ENCODE measurements at places on chromosomes 6 and 20.

GRCh38 chr6:134979142-134979541 is 29.2 kb upstream of the ALDH8A1 start:
- no peak for DNase-seq

- DNase-seq: no peak
Observed at GRCh38 chr6:30493643-30494250, 4.4 kb downstream of the HLA-E start.

GRCh38 chr20:44170816-44171410 is 16.1 kb downstream of the JPH2 start:
- DNase-seq: no peak

DNA sequence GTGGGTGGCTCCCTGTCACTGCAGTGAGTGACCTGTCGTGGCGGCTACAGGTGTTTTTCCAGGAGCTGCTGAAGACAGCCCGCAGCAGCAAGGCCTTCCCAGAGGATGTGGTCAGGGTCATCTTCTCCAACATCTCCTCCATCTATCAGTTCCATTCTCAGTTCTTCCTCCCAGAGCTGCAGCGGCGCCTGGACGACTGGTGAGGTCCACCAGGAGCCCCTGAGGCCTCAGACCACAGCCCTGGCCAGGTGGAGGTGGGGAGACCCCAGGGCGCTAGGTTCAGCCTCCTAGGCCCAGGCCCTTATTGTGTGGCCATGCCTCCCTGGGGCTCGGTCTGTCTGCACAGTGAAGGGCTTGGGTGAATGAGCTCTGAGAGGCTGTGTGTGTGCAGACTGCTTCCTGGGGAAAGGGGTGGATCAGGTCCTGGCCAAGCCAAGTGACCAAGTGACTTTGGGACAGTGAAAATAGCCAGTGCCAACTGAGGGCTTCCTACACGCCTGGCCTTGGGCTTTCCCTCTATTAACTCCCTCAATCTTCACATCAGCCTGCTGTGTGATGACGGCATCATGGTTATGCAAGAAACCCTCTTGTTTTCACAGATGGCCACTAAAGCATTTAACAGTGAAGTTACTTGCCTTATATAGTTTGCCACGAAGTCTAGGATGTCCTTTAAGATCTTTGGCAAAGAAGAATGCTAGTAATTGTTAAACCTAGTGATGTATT is 6.4 kb downstream of the FGD2 start:
- no peak for DNase-seq

GRCh38 chr20:52993076-52993475 is 20.9 kb downstream of the TSHZ2 start:
- DNase-seq: no peak

GRCh38 chr20:37267667-37268313 is 6.2 kb upstream of the GHRH start:
- DNase-seq: no peak

DNA sequence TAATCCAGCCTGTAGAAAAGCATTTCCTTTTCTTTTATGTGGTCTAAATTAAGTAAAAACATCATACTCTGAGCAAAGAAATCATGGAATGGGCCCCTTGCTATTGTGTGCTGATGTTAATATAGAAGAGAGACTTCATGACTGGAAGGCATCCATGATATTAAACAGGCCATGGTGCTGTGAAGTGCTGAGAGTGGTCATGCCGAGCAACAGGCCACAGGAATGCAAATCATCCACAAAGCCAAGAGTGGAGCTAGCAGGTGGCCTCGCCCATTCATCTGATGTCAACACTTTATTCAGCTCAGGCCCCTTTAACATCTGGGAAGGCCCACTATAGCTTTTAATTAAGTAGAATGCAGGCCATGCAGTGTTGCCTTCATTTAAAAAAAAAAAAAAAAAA is 115.2 kb upstream of the HMGCLL1 start:
- no peak for DNase-seq

DNA sequence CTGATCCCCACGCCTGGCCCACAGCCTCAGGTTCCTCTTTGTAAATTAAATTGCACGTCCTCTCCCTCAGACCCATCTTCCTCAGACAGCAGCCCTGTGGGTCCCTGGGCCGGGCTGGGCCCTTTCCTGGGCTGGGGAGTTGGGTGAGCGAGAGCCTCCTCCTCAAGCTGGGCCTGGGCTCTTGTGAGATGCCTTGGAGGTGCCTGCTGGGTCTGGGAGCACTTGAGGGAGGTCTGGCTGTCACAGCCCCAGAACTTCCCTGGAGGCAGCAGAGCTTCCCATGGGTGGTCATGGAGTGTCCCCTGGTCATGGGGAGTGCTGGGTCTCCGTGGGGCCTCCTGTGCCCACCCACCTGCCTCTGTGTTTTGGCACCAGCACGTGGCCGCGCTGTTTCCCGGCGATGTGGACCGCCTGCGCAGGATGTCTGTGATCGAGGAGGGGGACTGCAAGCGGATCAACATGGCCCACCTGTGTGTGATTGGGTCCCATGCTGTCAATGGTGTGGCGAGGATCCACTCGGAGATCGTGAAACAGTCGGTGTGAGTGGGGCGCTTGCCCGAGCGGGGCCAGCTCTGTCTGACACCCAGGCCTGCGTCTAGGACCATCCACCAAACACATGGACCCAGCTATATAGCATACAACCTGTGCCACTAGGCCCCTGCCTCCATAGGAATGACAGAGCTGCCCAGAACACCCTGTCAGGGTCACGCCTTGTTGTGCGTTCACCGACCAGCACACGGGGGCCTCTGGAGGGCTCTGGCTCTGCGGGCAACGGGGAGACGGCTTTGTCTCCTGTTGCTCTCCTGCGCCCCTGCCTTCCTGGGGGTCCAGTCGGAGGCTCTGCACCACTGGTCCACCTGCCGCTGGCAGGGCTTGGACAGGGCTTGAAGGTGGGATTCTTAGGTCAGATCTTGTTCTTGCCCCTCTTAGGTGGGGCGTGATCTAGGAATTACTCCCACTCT is 33.0 kb downstream of the PYGB start:
- no peak for DNase-seq

DNA sequence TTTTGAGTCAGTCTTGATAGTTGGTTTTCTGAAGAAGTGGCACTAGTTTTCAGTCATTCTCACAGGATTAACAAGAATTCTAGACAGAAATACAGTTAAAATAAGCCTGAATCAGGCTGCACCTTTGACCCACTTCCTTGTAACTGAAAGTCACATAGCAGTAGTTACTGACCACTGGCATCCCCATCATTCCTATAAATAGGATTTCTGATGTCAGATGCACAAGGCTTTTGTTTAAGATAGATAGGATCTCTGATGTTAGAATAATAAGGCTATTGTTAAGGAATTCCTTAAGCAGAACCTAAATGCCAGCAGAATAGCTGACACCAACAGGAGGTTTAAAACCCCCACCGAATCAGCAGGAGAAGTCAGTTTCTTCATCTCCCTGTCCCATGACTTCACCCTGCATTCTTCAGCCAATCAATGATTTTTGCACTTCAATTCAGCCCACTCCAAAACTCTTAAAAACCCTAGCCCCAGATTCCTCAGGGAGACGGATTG is 30.6 kb upstream of the ZBTB24 start:
- DNase-seq: no peak

- DNase-seq: no peak
Observed at GRCh38 chr20:11852189-11852588, 65.5 kb upstream of the BTBD3 start.

DNA sequence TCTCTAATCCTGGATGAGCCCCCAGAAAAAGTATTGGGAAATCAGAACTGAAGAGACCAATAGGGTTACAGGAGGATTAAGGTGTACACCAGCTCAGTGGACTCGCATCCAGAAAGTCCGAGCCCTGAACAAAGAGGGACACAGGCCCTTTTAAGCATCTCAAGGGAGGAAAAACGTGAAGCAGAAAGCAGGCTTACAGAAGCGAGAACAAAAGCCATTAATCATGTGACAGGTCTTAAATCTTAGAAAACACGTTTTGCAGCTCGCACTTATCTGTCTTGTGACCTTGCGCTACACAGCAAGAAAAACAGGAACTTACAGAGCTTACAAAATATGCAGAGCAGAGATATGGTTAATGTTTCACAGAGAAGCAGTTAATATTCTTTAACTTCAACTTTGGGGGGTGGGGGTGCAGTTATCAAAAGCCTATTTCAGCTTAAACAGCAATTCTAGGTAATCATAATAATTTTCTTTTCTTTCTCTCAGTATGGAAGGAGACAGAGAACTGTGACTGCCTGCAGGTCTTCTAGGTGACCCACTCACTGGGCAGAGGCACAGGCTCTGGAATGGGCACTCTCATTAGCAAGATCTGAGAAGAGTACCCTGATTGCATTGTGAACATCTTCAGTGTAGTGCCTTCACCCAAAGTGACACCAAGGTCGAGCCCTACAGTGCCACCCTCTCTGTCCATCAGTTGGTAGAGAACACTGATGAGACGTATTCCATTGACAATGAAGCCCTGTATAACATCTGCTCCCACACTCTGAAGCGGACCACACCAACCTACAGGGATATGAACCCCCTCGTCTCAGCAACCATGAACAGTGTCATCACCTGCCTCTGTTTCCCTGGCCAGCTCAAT is 65.0 kb upstream of the MOCS1 start:
- DNase-seq: no peak

- DNase-seq: no peak
Observed at GRCh38 chr20:373171-373890, 7.2 kb upstream of the TRIB3 start.

- no peak for DNase-seq
Observed at GRCh38 chr6:31935021-31935420, 7.5 kb downstream of the C2 start.

DNA sequence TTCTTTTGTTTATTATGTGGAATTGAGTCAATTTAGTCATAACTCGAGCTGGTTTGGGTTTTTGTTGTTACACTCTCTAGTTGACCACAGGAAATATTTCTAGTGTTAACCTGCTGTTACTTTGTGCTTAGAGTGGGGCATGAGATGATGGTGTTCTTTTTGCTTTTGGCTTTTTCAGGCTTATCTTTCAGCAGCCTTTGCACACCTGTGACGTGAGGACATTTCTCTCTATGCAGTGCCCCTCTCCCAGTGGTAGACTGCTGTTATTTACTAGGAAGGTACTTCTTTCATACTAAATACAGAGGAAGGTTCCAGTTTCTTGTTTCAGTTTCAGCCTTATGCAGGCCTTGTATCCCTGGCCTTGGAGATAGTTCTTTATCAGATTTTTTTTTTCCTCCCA is 766.8 kb upstream of the MAN1A1 start:
- no peak for DNase-seq

GRCh38 chr6:137823826-137824555 is 43.1 kb upstream of the TNFAIP3 start:
- no peak for DNase-seq

GRCh38 chr6:66128243-66128642 is 421.2 kb upstream of the EYS start:
- no peak for DNase-seq

DNA sequence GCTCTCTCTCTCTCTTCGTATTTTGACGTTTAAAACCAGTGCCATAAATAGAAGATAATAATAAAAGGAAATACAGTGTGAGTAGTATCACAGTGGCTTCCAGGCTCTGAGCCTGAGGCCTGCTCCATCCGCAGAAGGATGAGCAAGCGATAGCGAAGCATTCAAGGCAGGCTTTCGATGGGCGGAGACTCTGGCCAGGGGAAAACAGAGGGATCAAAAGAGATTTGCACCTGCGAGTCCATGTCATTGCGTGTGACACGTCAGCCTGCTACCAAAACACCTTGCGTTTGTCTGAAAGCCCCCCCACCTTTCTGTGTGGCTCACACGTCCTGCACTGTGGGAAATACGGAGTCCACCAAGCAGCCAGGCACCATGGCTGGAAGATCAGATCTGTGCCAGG is 377.3 kb upstream of the SULF2 start:
- DNase-seq: no peak

GRCh38 chr20:59153832-59154231 is 9.8 kb upstream of the ZNF831 start:
- no peak for DNase-seq

DNA sequence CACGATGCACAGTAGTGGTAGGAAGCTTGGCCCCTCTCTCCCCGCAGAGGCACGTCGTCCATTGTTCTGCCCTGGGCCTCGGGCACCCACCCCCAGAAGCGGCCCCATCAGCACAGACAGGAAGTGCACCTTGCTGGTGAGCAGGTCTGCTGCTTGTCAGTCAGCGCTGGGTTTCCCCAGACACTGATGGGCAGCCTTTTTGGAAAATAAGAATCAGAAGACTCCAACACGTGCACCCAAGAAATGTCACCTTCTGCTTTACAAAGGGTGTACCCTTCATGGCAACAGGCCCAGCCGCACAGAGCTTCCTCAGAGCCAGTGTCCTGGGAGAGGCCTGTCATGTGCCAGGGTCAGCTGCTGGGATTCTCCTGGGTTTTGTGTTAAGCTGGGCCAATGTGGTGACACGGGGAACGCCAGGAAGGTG is 34.7 kb upstream of the IRF4 start:
- no peak for DNase-seq

- DNase-seq: no peak
Observed at GRCh38 chr6:169965239-169965638, 213.8 kb downstream of the ERMARD start.
